ENCODE measurements at places on chromosomes 3 and 15. TPM values are rescaled to one million over a fixed set of nuclear protein-coding genes. Genes with fewer than 3 reads are reported as not detected.

RARB gene
- total RNA-seq = 2.6 TPM

CCDC51 gene
- 44.0 TPM for total RNA-seq

TJP1 gene
- 98.8 TPM for total RNA-seq

ITPKA gene
- total RNA-seq = 1.7 TPM

SCG5 gene
- total RNA-seq = 2.1 TPM

SPATA12 gene
- not detected for total RNA-seq

PTH1R gene
- total RNA-seq = not detected

LRRC2 gene
- total RNA-seq = 0.36 TPM

CFAP44 gene
- 5.5 TPM for total RNA-seq

CSNK1G1 gene
- 63.9 TPM for total RNA-seq

CFAP100 gene
- total RNA-seq = not detected

GOLGA8J gene
- total RNA-seq = not detected

ARNT2 gene
- total RNA-seq = 0.50 TPM

WDR49 gene
- total RNA-seq = 0.34 TPM

GATA2 gene
- not detected for total RNA-seq

PEX11A gene
- 8.9 TPM for total RNA-seq

ZNF385D gene
- not detected for total RNA-seq

TMEM212 gene
- not detected for total RNA-seq

CDC25A gene
- total RNA-seq = 8.2 TPM

CAV3 gene
- not detected for total RNA-seq

SAMMSON gene
- not detected for total RNA-seq

PPP1R14D gene
- total RNA-seq = not detected

CHST13 gene
- not detected for total RNA-seq

TMEM202 gene
- total RNA-seq = not detected

WDR93 gene
- not detected for total RNA-seq

GABRR3 gene
- total RNA-seq = not detected

ASB14 gene
- total RNA-seq = not detected

TRAT1 gene
- not detected for total RNA-seq

ZPLD1 gene
- 0.07 TPM for total RNA-seq

VGLL3 gene
- 14.7 TPM for total RNA-seq

SPINK8 gene
- total RNA-seq = not detected

CHRNA7 gene
- 0.50 TPM for total RNA-seq

SLC12A1 gene
- not detected for total RNA-seq

SI gene
- not detected for total RNA-seq

ITGA11 gene
- under 0.01 TPM for total RNA-seq

SLC9A9 gene
- total RNA-seq = 8.9 TPM

ISLR gene
- not detected for total RNA-seq

TICRR gene
- total RNA-seq = under 0.01 TPM

PAK6 gene
- 20.3 TPM for total RNA-seq

TLR9 gene
- total RNA-seq = 0.07 TPM

IL17RB gene
- total RNA-seq = under 0.01 TPM

HGD gene
- total RNA-seq = 0.28 TPM

LRTM1 gene
- not detected for total RNA-seq

FBXO40 gene
- not detected for total RNA-seq

NAALADL2 gene
- 0.34 TPM for total RNA-seq

NR1D2 gene
- 42.7 TPM for total RNA-seq

AGBL1 gene
- not detected for total RNA-seq

TGM5 gene
- 1.5 TPM for total RNA-seq

DZIP1L gene
- 0.34 TPM for total RNA-seq

BMF gene
- 1.00 TPM for total RNA-seq

PCBP4 gene
- total RNA-seq = 10.3 TPM

Measured in nasal cavity respiratory epithelium epithelial cell of viscerocranial mucosa (primary cell).